Stimulated activated memory B cell treated with anti-CD40 and anti-IgM and Interleukin-4, amounts not matched to agents 10 μg/mL and 1 μg/mL and 100 μg/mL, for 72 hours (primary cell): ENCODE measurements at places on chromosomes 7 and 10.

DNA sequence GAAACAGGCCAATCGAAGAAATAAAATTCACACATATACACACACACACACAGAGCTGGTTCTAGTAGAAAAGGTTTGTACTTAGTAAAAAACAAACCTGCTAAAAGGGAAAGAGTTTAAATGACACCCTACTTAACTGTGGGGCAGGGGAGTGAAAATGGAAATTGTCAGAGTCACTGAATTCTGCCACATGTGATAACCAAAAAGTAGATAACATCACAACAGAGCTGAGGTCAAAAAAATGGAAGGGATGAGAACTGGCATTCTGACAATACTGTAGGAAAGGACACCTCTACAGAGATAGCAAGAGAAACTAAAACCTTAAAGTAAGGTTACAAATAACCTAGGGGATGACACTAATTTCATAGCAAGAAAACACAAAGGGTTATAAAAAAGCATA is 74.6 kb downstream of the CACUL1 start:
- ATAC-seq = no peak

DNA sequence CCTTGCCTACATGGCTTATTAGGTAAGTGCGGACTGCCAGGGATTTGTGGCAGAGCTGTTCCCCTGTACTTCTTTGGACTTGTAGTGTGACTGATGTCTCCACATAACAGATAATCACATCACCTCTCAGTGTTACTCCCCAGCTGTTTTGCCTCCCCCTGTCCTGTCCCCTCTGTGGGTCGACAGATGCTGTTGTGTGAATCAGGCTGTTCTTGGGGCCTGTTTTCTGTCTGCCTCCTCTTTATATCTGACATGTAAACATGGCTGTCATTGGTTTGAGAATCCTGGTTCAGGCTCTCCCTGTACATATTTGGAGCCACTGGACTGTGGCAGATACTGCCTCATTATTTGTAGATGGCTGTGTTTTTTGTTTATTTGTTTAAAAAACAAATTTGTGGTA is 22.7 kb downstream of the CCNY start:
- ATAC-seq = no peak

DNA sequence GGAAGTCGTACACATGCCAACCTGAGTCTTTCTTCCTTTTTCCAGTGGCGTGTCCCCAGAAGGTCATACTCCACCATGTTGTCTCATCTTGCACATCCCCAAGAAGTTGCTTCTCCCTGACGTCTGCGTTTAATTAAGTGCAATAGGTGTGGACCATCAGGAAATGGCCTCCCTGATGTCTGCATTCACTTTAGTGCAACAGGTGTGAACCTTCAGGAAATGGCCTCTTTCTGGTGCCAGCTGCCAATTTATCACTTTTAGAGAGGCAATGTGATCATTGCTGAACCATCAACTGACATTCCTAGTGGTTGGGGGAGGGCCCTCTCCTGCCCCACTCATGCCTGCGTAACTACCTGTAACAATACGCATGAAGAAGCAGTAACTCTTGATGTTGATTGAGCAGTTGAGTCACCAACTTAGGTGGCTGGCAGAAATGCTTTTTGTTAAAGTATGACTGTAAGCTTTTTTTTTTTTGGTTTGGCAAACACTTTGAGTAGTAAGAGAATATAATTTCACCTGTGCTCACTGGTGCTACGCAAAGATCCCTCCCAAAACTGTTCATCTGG is 25.8 kb downstream of the SCIN start:
- no peak for ATAC-seq

GRCh38 chr10:88090568-88091214 is 227.3 kb downstream of the PTEN start:
- no peak for ATAC-seq

DNA sequence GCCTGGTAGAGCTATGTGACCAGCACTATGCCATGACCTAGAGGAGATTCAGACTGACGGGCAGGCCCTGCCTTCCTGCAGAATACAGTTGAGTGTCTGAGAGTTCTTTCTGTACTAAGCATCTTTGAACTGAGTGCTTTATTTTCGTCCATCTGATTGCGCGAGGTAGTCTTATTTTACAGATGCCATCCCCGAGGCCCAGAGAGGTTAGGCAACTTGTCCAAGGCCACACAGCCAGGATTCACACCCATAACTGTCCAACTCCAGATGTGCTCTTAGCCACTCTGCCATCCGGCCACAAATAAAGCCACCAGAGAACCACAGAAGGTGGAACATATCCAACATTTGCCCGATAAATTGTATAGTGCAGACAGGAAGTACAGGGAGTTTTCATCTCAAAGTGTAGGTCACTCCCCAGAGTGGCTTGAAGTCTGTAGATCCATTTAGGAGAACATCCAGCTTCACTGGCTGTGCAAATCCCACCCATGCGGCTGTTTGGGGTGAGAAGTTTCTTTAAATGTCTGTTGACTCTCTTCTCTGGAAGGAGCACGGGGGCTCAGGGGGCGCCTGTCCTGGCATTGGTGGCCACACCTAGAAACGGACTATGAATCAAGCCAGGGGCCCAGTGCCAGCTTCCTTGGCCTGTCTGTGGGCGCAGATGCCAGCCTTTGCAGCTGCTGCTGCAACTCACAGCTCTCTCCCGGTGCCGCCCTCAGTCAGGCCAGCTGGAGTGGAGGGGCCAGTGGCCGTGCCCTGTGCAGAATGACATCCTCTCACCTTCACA is 11.1 kb downstream of the CHST3 start:
- ATAC-seq = no peak

GRCh38 chr7:84009051-84009450 is 185.5 kb downstream of the SEMA3A start:
- ATAC-seq = no peak

GRCh38 chr7:73833251-73833919 is 2.6 kb downstream of the CLDN4 start:
- no peak for ATAC-seq

DNA sequence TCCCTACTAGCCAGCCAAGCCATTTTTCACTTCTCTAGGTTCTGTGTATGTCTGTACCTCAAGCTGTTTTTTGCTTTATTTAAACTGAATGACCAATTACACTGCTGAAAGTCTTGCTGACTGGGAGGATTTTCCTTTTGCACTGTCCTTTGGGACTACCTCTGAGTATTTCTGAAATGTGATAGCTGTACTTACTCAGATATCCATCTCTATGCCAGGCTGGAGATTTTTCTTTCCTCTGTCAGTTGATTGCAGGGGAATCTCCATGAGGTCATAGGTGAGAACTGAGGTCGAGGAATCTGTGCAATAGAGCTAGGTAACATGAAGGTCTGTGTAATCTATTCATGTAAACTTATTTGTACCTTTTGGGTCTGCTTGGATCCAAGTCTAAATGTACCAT is 38.9 kb upstream of the ANKRD1 start:
- ATAC-seq = no peak

GRCh38 chr7:29917641-29918040 is 72.0 kb downstream of the SCRN1 start:
- no peak for ATAC-seq

- no peak for ATAC-seq
Observed at GRCh38 chr10:44465401-44466115, 80.7 kb upstream of the CXCL12 start.

DNA sequence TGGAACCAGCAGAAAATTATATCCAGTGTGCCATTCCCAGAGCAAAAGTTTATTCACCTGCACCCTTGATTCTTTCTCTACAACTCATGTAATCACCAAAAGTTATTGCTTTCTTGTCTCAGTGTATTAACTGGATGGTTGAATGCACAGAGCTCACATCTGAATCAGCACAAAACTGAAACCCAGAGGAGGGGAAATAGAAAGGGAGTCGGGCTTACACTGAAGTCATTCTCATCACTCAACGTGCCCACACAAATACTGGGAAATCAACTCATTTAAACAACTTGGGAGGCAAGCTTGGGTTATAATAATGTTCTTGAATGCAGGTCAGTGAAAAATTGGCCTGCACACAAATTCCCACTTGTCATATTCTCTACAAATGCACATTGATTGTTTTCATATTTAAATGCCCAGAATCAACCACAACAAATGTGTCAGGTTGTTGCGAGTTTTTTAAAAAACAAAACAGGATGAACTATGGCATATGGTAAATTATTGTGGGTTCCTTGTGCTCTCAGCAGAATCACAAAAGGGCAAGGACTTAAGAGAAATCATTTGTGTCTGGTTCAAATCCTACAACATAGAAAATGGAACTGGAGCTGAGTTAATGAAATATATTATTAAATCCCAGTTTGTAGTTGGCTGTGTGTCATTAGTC is 125.9 kb upstream of the NOBOX start:
- ATAC-seq = peak; percentile 76

DNA sequence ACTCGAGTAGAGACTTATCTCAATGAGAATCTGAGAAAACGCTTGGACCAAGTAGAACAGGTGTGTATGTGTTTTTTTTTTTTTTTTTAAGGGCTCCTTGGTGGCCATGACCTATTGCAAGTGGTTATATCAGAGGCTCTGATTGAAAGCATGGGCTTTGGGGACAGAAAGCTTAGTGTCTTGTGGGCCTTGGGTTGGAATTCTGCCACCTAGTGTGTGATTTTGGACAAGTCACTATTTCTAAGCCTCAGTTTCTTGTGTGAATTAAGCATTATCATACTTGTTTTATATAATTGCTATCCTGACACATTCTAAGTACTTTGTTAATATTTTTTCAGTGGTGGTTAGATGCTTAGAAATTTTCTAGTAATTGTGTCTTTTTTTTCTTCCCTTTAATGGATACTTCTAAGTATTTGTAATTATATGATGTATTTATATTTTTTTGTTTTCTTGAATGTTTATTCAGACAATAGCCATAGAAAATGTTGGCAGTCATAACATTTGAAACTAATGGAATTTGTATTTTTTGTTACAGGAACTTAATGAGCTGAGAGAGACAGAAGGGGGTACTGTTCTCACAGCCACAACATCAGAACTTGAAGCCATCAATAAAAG is 33.1 kb downstream of the SMC3 start:
- no peak for ATAC-seq

GRCh38 chr7:48042636-48043035 is 7.3 kb downstream of the C7orf57 start:
- no peak for ATAC-seq
